ENCODE measurements at places on chromosomes 2 and 18.
A peak's percentile ranks its signal among the peaks of the same experiment; 100 is the strongest.

DNA sequence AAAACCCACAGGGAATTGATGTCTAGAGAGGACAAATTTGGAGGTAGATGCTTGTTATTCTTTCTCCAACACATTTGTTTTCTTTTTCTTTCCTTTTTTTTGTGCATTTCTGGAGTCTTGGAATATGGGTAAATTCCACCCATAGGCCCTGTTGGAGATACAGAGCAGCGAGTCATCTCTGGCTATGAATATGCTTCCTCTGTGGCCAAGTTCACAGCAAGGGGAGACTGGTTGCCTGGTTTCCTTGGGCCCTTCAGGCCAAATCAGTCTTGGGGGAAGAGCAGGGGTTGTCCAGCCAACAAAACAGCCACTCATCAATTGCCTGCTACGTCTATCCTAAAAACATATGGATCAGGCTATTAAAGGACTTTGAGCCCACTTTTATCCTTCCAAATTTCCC, 27.5 kb downstream of the SP100 start:
- DNase-seq, result no peak

DNA sequence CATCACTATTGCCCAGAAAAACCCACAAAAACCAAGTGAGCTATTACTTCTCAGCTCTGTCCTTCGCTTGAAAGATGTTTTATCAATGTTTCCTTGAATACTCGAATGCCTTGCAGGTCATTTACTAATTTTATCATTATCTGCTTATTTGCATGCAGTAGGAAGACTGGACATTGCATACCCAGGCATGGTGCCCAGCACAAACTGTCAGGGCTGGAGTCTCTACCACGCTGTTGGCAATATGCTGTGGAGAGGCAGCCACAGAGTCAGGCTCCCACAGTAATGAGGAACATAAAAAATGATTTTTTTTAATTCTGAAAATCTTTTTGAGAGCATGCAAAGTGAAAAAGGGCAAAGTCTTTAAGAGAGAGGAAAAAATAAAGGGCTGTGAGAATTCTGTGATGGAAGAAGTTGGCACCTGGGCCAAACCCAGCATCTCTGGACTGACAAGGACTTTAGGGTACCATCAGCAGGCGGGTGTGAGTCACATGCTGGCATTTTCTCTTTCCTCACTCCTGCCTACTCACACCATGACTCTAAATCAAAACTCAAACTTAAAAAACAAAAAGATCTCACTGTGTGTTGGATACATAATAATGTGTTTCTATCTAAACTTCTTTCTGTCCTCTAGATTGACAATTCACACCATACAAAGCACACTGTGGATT, 709.8 kb upstream of the FANCL start:
- DNase-seq, result no peak

DNA sequence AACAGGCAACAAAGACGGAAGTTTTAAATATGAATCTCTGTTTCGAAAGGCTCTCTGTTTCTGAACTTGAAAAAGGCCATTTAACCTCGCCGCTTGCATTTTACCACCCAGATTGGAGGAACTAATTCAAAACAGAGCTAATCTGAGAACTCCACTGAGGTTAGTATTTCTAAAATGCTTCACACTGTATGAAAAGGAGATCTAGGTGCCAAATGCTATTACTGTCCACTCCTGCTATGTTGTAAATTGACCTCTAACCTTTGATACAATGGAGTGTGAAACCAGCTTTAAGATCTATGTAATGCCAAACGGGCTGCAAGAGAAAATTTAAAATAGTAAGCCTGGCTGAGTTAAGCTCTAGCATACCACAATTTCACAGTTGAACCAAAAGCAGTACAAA, 364.5 kb downstream of the IRS1 start:
- DNase-seq, result no peak

- DNase-seq, result no peak
Observed at GRCh38 chr2:134712736-134713135, 6.1 kb downstream of the TMEM163 start.

DNA sequence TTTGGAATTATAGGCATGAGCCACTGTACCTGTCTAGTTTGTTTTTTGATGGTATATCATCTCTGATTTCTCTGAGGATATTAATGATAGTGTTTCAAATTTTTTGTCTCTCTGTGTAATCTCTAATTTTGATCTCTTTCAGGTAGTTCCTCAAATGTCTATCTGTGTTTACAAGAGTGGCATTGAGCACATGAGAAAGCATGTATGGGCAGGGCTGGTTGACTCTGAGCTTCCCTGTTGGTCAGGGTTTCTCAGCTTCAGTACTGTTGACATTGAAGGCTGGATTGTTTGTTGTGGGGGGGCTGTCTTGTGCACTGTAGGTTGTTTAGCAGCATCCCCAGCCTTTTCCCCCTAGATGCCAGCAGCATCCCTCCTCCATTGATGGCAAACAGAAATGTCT, 79.9 kb downstream of the TMEM247 start:
- DNase-seq, result no peak

DNA sequence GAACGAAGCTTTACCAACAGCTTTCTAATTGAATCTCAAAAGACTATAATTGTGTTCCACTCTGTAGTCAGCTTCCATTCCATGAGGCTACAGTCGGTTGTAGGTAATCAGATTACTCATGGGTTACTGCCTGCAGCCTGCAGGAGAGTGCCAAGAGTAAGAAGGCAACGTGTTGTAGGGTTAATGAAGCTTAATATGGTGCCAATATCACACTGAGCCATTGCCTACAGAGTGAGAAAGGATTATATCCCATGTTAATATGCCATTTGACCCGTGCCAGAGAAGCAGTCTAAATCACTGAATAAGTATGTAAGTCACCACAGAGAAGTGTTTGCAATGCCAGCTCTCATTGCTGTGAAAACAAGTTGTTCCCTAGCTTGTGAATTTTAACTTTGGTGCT, 734.5 kb upstream of the ACVR2A start:
- DNase-seq, result peak; percentile 14

GRCh38 chr18:79058007-79058406, 11.2 kb upstream of the ATP9B start:
- DNase-seq, result no peak

GRCh38 chr2:53210538-53210937, 557.1 kb upstream of the CHAC2 start:
- no peak for DNase-seq

GRCh38 chr18:72419914-72420313, 124.2 kb downstream of the CBLN2 start:
- no peak for DNase-seq

DNA sequence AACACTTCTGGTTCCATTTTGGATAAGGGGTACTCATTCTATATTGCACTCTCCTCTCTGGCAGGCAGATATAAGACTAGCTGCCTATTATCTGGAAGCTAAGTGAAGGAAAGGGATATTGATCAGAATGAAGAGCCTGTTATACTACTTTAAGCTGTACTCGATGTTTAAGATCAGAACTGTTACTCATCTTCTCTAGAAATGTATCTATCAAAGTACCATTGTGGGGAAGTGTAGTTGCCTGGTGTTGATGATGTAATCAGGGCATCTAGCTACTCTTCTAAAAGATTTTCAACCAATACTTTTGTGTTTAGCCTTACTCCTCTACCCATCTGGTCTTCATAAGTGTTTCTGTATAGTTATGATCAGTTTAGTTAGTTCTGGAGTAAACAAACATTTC, 5.8 kb downstream of the CAMKMT start:
- no peak for DNase-seq

GRCh38 chr2:67641312-67642045, 244.3 kb downstream of the ETAA1 start:
- DNase-seq, result no peak

GRCh38 chr2:153235516-153235915, 243.0 kb downstream of the RPRM start:
- DNase-seq, result no peak

DNA sequence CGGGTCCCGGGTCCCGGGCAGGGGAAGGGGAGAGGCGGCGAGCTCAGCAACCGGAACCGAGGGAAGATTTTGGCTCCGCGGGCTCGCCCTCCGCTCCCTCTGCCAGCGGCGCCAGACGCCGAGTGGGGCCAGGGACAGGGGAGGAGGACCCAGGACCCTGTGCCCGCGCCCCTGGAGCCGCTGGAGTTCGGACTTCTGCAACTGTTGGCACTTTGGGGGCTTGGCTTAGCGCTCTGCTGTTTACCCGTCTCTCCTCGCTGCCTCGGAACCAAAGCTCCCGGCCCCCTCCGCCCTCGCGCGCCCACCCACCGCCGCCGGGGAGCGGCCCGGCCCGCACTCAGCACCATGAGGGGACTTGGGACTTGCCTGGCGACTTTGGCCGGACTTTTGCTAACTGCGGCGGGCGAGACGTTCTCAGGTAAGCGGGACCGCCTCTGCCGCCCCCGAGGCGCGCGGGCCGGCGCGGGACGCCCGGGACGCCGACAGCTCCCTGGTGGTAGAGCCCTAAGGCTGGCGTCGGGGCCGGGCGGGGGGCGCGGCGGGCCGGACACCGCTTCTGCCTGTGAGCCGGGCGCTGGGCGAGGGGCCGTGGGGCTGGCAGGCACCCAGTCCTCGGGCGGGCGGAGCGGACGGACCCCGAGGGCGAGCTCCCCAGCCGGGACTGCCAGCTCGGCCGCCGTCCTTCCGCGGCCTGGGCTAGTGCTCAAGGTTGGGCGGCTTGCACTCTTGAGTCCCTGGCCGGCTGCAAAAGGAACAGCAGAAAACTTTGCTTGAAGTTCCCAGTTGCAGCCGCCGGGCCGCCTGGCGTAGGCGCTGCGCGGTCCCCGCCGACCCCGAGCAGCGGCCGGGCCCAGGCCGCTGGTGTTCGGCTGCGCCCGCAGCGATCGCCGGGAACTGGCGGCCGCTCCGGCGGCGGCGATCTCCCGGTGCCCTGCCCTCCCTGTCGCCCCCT, 634 bp downstream of the PTPRM start:
- DNase-seq, result no peak

- no peak for DNase-seq
Observed at GRCh38 chr18:62745089-62745751, 29.9 kb downstream of the PHLPP1 start.

GRCh38 chr2:227497158-227497557, 25.2 kb downstream of the AGFG1 start:
- DNase-seq, result no peak

GRCh38 chr2:172931256-172931894, 144.3 kb upstream of the MAP3K20 start:
- DNase-seq, result no peak

- no peak for DNase-seq
Observed at GRCh38 chr2:113300281-113300680, 21.6 kb upstream of the PAX8 start.

- DNase-seq, result no peak
Observed at GRCh38 chr2:145351864-145352425, 832.0 kb upstream of the ZEB2 start.

GRCh38 chr2:217868911-217869334, 133.9 kb downstream of the TNS1 start:
- no peak for DNase-seq

GRCh38 chr18:74595431-74595830, 2.2 kb upstream of the ZNF407 start:
- no peak for DNase-seq

DNA sequence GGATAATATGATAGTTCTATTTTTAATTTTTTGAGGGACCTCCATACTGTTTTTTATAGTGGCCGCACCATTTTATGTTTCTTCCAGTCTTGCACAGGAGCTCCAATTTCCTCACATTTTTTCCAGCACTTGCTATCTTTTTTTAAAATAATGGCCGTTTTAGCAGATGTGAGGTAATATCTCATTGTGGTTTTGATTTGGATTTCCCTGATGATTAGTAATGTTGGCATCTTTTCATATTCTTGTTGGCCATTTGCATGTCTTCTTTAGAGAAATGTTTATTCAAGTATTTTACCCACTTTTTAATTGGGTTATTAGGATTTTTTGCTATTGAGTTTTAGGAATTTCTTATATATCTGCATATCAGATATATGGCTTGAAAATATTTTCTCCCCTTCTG, 29.9 kb upstream of the NAPG start:
- no peak for DNase-seq

GRCh38 chr2:212938144-212938793, 213.1 kb downstream of the IKZF2 start:
- no peak for DNase-seq

DNA sequence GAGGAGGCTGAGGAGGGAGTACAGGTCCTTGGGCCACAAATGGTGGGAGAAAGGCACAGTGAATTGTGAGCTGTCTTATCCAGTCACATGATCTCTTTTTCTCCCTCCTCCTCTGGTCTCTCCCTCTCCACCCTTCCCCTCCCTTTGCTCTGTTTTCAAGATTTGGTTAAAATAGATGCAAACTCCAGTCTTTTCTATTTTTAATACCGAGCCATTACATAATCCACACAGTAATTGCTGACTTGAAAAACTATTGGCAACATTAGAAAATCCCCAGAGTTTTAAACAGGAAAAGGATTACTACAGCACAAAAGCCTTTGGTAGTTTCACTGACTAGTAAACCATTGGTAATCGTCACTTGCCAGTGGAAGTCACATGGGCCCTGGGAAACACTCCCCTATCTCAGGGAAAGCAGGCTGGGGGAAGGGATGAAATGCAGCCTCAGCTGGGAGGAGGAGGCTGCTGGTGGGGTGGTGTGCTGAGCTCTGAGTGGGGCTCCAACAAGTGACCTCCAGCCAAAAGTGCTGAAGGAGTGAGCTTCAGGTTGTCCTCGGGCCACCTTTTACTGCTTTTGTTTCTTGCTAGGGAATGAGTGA, 57.4 kb upstream of the PCBP1 start:
- DNase-seq, result peak; percentile 16

DNA sequence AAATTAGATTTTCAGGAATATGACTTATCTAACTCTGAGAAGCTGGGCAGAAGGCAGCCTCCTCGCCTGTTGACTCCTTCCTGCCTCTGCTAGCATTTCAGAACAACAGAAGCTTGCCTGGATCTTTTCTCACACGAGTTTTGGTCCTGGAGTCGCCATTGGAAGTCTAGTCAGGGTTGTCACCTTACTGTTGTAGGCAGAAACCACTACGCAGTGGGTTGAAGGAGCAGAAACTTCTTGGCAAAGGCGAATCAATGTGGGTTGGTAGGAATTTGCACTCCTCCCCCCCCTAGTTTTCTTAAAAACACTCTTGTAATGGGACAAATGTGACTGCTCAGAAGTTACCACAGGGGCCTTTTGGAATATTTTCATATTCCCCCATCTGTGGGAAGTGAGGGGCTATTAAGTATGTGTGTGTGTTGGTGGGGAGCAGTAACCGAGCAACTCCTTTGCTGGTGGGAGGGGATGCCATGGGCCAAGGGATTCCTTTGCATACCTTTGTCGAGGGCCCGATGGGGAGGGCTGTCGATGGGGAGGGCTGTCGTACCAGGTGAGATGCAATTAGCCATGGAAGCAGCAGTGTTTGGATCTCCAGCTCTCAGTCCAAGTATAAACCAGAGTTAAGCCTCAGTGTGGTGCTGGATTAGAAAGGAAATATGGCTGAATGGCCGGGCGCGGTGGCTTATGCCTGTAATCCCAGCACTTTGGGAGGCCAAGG, 117.4 kb downstream of the FMNL2 start:
- no peak for DNase-seq

- no peak for DNase-seq
Observed at GRCh38 chr18:10660179-10660884, 134.5 kb downstream of the NAPG start.

DNA sequence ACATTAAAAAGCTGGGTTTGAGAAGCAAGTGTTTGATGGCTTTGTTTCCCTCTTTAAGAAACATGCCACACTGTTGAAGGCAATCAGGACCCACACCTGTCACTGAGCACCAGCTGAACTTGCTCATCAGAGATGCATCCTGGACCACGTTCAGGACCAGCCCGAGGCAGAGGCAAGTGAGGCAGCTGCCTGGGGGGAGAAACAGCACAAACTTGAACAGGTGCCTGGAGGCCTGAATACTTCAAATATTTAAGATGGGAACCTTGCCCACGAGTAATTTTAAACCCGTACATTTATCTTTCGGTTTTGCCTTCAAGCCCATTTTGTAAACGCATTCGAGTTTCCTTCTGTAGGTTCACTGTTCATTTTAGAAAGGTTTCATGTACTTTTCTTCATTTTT, 421.3 kb downstream of the NYAP2 start:
- no peak for DNase-seq

GRCh38 chr2:135052997-135053474, 944 bp downstream of the RAB3GAP1 start:
- DNase-seq, result no peak

Data from kidney epithelial cell (primary cell).